Hypothalamus (tissue), 51 donors: ENCODE measurements at places on chromosomes 7 and 10.

- no peak for DNase-seq
Measured at GRCh38 chr7:155856656-155857055, 44.4 kb upstream of the SHH start.

GRCh38 chr10:122911889-122912484 lies 1.6 kb downstream of the FAM24A start:
- DNase-seq, result no peak

GRCh38 chr7:123351516-123352505 lies 152.0 kb upstream of the SLC13A1 start:
- no peak for DNase-seq

- no peak for DNase-seq
Measured at GRCh38 chr7:45080265-45080957, 8.4 kb downstream of the NACAD start.

- no peak for DNase-seq
Measured at GRCh38 chr10:31647861-31648260, 280.8 kb downstream of the ARHGAP12 start.

GRCh38 chr7:110898516-110898915 lies 192.4 kb upstream of the LRRN3 start:
- DNase-seq, result no peak

GRCh38 chr10:24642921-24643678 lies 80.6 kb downstream of the ARHGAP21 start:
- DNase-seq, result no peak

GRCh38 chr7:150323682-150324372 lies 482 bp upstream of the ACTR3C start:
- no peak for DNase-seq

DNA sequence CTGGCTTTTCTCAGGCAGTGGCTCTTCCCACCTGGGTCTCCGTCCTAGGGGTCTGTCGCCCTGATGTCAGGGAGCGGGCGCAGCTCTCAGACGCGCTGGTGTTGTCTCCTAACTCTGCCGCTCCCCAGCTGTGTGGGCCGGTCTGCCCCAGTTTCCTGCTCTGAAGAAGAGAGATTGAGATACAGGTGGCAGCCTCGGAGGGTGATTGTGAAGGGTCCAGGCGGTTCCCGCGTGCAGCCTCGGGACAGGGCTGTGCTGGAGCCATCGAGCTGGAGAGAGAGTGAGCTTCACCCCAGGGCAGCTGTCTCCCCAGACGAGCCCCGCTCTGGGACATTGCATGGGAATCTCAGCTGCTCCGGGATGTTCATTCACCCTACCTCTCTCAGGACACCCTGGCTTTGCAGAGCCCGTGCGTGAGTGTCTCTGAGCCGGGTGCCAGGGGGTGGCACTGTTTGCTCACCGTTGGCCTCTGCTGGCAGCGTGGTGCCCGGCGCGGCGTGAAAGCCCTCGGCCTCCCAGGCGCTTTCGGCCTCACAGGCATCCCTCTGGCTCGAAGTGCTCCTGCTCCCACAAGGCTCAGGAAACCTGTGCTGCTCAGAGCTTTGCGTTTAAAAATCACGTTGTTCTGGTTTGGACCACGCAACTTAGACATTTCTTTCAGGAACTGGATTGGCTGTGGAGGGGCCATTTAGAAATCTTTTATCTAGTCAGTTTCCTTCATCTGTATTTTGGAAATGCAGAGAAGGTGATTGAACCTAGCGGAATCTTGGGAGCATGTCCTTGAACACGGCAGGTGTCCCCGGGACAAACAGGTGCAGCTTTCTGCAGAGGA lies 33.8 kb upstream of the ZFAND2A start:
- DNase-seq, result peak; percentile 74

DNA sequence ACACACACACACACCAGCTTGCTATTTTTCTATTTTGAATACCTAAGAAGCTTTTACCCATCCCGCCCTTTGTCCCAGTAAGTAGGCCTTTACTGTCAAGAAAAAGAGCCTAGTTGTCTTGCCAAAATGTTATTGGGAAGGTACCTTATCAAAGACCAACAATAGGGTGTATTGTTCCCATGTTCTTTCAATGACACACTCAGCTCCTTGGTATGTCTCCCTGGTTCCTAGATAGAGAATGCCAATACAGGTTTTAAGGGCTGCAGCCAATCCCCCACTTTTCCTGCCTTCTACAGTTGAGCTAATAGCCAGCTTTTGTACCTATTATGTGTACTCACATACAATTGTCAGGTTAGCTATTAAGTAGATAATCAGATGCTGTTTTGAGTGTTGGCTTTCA lies 92.0 kb upstream of the LRRTM3 start:
- no peak for DNase-seq

DNA sequence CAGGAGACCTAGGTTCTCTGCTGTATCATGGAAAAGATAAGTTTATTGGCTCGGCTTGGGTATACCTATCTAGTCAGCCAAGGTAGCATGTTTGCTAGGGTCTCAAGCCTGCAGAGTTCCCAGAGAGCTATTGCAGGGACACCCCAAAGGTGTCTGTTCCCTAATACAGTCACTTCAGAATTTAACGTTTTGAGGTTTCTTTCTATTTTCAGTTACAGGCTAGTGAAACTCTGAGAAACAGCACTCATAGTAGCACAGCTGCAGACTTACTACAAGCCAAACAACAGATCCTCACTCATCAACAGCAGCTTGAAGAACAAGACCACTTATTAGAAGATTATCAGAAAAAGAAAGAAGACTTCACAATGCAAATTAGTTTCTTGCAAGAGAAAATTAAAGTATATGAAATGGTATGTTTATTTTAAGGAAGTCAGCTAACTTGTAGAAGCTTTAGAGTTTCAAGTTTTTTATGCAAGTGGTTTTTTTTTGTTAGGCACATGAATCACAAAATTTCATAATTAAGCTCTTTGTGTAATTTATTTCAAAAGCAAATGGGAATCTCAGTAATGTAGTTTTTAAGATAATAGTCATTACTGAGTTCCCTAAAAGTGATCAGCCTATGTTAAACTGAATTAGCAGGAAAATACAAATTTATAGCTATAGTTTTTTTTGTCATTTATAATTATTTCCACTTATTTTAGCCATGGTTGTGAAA lies 54.9 kb downstream of the AKAP9 start:
- DNase-seq, result no peak

- DNase-seq, result no peak
Measured at GRCh38 chr7:133196856-133197612, 55.8 kb upstream of the EXOC4 start.

GRCh38 chr7:44377681-44378421 lies 52.5 kb upstream of the CAMK2B start:
- no peak for DNase-seq

- DNase-seq, result no peak
Measured at GRCh38 chr7:156028521-156028920, 216.3 kb upstream of the SHH start.

DNA sequence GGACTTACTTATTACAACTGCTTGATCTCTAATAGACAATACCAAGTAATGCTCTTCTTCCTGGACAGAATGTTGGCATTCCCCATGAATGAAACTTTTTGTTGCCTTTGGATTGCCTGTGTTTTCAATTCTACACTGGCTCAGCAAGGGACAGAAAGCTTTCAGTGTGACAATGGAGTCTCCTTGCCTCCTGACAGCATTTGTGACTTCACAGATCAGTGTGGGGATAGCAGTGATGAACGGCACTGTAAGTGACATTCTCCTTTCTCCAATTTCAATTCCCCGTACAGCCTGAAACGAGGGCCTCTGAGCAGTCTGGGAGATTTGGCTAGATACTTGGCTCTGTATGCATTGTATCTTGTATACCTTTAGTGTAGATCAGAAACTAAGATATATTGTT lies 290 bp downstream of the MALRD1 start:
- DNase-seq, result no peak

GRCh38 chr10:12588091-12588860 lies 238.9 kb downstream of the CAMK1D start:
- DNase-seq, result no peak

DNA sequence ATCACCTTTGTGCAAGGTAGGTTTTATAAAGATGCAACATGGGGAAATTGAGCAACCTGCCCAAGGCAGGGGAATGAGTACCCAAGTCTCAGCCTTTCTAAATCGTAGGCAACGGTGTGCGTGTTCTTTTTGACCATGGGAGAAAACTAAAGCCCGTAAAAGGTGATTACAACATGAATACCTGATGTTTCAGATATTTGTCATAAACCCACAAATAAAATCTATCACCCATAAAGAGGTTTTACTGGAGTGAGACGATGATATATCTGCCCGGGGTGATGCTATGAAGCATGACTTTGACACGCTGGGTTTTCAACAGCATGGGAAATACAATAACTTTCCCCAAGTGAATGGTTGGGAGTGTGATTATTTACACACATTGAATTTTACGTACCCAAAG lies 406.3 kb upstream of the KLF6 start:
- no peak for DNase-seq

- no peak for DNase-seq
Measured at GRCh38 chr7:135958173-135958572, 19.0 kb downstream of the MTPN start.

- DNase-seq, result peak; percentile 2
Measured at GRCh38 chr7:70457883-70458680, 673.9 kb upstream of the GALNT17 start.

DNA sequence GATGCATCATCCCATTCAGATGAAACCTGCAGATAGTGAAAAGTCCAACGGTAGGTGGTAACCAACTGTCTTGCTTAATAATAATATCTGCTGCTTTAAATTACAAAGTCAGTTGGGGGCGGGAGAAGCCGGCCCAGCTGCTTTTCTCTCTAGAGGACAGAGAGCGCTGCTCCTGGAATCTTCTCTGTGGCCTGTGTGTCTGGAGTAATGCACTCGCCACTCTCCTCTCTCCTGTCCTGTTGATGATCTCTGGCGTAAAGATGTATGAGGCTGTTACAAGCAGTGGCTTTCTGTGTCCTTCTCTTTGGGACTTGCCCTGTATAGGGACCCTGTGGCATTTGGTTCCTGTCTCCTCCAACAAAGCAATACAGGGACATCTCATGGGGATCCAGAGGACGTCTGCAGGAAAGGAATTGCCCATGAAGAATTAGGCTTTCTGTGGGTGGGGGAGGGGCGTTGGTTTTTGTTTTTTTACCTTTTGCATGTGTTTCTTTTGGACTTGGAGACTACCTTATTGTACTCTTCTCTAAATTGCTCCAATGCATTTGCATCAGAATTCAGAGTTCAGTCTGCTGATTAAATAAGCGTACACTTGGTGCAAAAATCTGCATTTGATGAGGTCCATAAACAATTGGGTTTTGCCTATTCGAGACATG lies 231.6 kb downstream of the CELF2 start:
- DNase-seq, result no peak

DNA sequence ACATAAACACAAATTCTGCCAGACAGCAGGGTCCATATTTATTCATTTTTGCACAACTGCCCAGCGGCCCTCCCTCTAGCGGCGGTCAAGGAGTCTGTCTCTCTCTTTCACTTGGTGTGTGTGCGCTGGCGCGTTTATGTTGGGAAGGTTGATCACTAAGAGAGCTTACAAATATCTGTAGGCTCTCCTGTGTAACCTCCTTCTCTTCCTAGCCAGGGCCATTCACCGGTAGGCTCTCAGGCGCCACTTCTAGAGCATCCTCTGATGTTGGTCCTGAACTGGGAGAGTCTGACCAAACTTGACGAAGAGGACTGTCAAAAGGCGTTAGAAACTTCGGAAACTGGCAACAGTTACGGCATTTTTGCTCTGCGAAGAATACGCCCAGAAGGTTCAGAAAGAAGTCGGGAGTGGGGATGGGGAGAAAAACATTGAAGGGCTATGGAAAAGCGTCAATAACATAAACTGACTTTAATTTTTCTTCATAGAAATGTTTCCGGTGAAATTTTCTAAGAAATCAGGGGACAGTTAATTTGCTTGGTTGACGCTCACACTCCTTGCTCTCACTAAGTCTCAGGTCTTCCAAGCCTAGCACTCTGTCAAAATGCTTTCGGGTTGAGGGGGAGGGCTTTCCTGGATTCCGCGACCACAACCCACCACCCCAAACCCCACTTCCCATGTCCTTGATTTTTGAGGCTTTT lies 731.1 kb downstream of the ZWINT start:
- DNase-seq, result no peak

GRCh38 chr7:66143876-66144332 lies 29.3 kb downstream of the CRCP start:
- no peak for DNase-seq

- peak; percentile 67 for DNase-seq
Measured at GRCh38 chr10:1187855-1188557, 131.8 kb downstream of the WDR37 start.

GRCh38 chr10:75358835-75359421 lies 42.6 kb downstream of the ZNF503 start:
- DNase-seq, result no peak

DNA sequence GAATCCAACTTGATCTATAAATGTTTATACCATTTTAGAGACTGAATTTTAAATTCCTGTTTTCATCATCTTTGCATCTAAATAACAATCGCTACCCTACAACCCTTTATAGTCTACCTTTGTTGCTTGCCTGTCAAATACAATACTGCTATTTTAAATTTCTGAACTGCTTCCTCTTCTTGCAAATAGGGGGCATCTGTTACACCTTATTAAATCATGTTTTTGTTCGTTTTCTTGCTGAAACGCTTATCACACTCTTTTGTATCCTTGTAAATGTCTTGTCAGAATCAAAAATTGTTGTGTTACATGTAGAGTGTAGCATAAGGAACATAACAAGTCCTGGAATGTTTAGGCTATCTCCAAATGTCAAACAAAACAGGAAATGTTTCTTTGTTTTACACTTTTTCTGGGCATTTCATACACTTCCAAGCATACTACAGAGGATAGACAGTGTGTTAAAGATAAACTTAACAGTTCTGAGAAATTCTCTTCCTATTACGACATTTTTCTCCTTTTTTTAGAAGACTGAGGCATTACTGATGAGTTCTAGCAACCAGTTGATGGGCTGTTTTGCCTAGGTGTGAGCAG lies 281.3 kb downstream of the GPR158 start:
- no peak for DNase-seq

DNA sequence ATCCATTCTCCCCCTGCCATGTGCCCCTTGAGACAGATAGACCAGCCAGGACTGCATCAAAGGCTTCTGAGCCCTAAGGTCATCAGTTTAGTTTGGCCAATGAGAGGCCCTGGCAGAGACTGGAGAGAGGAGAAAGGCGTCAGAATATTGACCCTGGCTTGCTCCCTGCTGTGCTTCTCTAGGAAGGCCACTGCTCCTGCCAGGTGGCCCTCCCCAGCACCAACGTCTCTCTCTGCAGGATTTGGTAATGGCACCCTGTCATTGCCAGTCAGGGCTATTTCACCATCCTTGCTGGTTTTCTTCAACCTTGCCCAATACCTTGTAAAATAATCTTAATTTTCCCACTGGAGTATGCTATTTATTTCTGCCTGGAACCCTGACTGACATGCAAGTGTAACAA lies 38.8 kb upstream of the ZRANB1 start:
- DNase-seq, result no peak

DNA sequence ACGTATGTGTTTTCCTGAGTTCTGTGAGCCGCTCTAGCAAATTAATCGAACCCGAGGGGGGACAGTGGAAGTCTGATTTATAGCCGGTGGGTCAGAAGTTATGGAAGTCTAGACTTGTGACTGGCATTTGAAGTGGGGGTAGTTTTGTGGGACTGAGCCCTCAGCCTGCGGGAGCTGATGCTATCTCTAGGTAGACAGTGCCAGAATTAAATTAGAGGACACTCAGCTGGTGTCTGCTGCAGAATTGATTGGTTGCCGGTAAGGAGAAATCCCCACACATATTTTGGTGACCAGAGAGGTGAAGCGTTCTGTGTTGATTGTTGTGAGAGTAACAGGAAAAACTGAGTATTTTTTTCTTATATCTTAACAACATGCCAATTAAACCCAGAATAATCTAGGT lies 143.8 kb upstream of the ADCY1 start:
- no peak for DNase-seq

- DNase-seq, result no peak
Measured at GRCh38 chr10:68423522-68423921, 16.4 kb upstream of the RUFY2 start.
